ENCODE measurements at places on chromosomes 16 and 17.
A peak's percentile ranks its signal among the peaks of the same experiment; 100 is the strongest.

GRCh38 chr17:40809721-40810421 is 10.1 kb upstream of the KRT28 start:
- no peak for DNase-seq

DNA sequence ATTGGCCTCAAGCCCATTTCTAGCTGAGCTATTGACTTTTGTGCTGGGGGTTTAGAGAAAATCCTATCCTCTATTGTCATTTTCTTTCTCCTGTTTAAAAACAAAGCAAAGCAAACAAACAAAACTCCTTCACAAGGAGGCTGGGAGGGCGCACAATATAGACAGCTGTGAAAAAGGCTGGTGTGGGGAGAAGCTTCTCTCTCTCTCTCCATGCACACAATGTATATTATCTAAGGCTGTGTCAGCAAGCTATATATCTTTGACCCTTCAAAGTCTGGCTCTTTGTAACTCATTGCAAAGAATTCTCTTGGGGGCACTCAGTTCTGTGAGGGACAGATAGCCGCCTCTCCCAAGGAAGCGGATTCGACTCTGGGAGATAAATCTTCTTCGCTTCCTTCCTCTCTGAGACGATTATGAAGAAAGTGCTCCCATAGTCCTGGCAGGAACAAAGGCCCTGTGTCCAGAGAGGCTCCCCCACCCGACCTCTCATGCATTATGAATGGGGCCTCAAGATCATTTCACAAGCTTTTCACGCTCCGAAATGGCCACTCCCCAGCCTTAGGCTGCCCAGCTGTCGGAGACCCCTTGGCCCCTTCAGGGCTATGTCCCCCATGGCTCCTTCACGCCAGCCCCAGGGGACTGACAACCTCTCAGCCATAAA is 33.2 kb upstream of the MEAK7 start:
- no peak for DNase-seq

- DNase-seq = no peak
These were observed 21.8 kb upstream of the RASD1 start for GRCh38 chr17:17518014-17518413.

DNA sequence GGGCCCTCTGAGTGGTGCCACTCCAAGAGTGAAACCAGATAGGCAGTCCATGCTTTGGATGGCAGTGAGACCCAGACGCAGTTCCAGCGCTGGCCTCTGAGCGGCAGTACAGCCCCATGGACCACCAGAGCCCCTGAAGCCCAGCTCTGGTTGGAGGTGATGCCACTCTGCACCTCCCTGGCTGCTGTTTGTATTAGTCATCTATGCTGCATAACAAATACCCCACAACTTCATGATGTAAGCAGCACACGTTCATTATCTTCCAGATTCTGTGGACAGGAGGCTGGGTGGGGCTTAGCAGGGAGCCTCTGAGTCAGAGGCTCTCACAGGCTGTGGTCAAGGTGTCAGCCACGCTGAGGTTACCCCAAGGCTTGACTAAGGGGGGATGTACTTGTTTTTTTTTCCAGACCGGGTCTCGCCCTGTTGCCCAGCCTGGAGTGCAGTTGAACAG is 5.1 kb upstream of the NME4 start:
- peak; percentile 82 for DNase-seq

GRCh38 chr16:89410794-89411309 is 79.5 kb downstream of the ANKRD11 start:
- no peak for DNase-seq

DNA sequence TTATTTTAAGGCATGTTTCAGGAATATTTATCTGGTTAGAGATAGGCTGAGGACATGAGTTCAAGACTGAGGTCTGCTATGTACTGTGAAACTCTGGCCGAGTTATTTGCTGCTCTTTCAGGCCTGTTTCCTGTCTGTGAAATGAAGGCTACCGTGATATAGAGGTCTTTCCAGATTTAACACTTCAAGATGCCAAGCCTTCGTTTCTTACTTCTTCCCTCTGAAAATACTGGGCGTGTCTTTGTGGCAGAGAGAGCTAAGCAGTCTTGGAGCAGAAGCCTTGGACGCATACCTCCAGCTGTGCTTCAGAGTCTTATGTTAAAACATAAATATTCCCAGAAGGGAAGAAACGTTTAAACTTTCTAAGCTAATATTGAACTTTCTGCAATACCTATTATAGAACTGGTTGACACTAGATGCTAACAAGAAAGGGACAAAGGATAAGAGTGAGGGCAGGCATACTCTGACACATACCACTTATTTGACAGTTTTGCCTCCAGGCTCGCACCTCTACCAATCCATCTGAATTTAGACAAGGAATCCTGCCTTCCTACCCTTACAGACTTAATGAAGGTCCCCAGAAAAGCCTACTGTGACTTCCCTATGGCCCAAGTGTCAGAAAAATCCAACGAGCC is 17.5 kb downstream of the WIPI1 start:
- DNase-seq = no peak

GRCh38 chr17:50443505-50443974 is 17.5 kb downstream of the ACSF2 start:
- DNase-seq = no peak

DNA sequence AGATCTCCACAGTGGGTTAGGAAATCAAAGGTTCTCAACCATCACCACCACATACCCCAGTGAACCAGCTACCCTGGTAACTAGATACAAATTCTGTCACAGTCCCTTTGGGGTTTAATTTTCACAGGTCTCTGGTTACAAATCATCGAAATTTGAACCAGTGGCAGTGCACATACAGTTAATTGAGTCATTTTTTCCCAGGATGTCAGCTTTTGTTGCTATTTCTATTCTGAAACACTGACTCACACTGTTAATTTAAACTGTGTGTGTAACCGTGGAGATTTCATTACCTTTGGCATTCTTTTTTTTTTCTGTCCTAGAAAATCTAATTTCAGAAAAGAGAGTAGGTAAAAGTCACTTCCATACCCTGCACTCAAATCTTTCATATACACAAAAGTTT is 511.5 kb downstream of the TOX3 start:
- DNase-seq = no peak

GRCh38 chr16:30660424-30661261 is 2.4 kb downstream of the FBRS start:
- peak; percentile 77 for DNase-seq

- no peak for DNase-seq
These were observed 167.3 kb upstream of the CDH5 start for GRCh38 chr16:66199189-66199588.

DNA sequence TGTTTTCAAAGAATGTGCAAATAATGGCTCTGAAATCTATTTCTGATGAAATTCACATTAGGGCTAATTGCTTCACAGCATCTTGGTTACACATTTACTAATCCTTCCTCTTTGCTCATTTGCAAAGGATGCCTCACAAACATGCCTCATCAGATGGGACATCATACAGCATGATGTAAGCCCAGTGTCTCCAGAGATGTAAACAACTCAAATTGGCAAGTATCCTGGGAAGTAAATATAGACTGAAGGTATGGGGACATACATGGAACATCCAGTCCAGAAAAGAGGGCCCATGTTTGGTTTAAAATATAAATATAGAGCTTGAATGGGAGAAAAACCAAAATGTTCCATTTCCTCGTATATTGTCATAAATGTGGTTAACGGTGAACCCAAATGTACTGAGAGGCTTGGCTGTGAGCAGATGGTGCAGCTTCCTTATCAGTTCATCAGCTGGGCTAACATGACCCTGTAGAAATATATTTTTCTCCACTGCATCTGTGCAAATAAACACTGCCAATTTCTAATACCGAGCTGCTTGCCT is 142.9 kb upstream of the NUDT7 start:
- DNase-seq = no peak

DNA sequence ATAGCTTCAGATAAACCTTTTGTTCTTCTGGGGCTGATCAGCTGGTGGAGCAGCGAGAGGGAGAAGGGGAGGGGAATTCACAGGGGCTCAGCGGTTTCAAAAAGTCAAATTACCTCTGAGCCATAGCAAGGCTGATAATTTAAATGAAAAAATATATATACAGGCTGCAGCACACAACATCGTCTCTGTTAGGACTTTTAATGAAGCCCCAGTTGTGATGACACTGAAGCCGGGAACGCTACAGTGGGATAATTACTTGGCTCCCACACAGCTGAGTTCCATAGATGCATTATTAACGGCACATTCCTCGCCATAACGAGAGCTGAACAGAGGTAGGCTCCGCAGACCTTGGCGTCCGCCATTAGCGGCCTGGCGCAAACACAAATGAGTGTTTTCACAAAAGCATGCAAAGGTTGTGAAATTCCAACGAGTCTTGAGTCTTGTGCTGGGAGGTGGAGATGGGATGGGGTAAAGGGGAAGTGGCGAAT is 216.0 kb downstream of the C16orf78 start:
- no peak for DNase-seq

- DNase-seq = peak; percentile 69
These were observed 7.3 kb upstream of the CBX8 start for GRCh38 chr17:79803997-79804855.

- no peak for DNase-seq
These were observed 279.6 kb downstream of the HS3ST3A1 start for GRCh38 chr17:13321951-13322701.

DNA sequence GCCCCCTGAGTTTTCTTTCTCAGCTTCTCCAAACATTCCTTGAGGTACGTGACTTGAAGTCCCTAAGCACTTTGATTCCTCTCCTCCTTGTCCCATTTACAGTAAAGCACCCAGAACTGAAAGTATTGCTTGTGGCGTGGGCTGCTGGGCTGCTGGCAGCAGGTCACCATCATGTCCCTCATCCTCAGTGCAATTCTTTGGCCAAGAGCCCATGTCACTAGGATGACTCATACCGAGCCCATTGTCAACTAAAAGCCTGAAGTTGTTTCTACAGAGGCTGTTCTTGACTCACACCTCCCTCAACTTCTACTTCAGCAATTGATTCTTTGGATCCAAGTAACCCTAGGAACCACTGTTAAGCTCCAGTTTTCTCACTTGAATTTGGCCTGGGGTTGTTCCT is 54.3 kb downstream of the KPNA2 start:
- DNase-seq = no peak

- DNase-seq = no peak
These were observed 25.4 kb downstream of the CDRT15 start for GRCh38 chr17:14211246-14211645.

GRCh38 chr17:79812353-79813258 is 15.7 kb upstream of the CBX8 start:
- no peak for DNase-seq

DNA sequence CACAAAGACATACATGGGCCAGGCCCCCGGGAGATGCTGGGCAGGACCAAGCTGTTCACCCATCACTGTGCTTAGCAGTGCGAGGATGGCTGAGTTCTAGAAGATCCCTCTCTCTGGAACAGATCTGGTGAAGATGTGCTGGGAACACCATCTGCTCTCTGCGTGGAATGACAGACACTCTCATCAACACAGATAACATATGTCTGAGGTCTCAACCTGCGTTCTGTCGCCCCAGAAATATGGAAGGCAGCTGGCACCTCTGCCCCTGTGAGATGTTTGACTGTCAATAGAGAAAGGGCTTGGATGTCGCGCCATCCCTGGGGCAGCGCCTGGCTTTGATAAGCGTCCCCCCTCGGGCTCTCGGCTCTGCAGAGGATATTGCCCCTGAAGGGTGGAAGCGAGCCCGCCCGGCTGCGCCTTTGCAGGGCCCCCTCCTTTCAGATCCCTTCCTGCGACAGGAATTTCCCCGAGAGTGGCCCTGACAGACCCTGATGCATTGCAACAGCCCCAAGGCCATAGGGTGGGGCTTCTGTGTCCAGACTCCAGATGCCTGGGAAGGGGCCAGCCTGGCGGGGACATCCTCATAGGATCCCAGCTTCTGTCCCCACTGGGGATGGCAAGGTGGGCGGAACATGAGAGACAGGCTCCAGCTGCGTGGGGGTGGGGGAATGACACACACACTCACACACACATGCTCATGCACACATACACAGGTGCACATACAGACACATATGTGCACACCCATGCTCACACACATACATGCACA is 86.9 kb upstream of the ZNF469 start:
- DNase-seq = no peak

GRCh38 chr17:28178800-28179199 is 136.3 kb downstream of the NLK start:
- DNase-seq = no peak

DNA sequence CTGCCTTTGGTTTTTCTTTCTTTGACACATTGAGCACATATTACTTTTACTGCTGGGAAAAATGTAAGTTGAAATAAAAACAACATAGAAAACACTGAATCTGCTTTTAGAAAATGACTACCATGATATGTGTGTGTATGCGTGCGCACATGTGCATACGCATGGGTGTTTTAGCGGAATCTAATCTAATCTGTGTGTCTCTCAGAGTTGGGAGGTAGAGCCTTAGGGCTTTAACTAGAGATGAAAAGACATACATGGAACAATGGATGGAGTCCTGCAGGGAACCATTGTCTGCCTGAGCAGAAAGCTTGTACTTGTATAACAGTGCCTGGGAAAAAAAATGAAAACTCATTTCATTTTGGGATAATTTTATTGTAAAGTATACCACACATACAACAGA is 12.4 kb downstream of the SLFN5 start:
- no peak for DNase-seq

GRCh38 chr17:7557147-7557764 is 1.3 kb upstream of the TNFSF13 start:
- DNase-seq = no peak

DNA sequence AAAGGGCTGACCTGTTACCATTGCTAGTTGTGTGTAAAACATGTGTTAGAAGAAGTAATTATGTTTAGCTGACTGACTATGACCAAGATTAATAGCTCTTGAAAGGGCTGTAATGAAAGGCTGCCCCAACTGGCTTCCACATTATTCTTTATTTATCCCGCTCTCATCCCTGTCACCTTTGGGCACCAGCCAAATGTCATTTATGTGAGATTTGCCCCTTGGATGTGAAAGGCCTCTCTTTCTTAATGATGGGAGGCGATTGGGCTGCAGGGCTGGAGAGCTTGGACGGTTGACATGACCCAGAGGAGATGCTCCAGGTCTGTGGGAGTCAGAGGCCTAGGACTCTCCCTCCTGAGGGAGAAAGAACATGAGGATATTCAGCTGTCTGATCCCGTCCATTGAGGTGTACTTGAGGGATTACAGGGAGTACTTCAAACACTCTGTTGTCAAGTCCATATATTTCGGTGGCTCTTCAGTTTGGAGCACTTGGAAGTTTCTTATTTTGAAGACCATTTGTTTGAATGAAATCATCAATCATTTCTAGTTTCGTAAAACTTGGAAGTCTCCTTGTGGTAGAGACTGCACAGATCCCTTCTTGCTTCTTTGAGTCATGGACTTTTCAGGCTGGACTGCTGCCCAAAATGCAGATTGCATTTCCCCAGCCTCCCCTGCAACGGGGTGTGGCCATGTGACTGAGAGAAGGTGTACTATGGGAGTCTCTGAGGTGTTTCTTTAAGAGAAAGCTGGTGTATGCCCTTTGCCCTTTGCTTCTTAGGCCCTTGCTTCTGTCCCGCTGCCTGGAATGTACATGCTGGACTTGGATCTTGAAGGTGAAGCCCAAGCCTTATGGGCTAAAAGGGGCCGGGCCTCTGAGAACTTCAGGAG is 51.3 kb downstream of the FTO start:
- no peak for DNase-seq

DNA sequence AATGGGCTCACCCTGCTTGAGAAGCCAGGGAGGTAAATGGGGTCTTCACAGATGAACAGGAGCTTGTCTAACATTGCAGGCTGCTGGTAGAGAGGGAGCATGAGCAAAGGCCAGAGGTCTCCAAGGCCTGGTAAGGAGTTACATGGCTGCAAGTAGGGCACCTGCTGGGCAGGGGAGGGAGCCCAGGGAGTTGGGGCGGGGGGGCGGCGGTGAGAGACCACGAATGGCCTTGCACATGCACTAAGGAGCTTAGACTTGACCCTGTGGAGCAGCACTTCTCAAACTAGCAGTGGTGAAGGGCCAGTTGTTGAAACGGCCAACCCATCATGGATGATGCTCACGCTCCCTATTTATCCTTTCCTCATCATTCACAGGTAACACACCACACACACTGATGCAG is 38.4 kb downstream of the ERN1 start:
- DNase-seq = no peak

Measured in stimulated activated CD8-positive, alpha-beta memory T cell treated with anti-CD3 and anti-CD28 coated beads, Interleukin-15, amount 100 ng/mL, for 48 hours (primary cell).